ENCODE measurements at places on chromosomes 3 and 15.

DNA sequence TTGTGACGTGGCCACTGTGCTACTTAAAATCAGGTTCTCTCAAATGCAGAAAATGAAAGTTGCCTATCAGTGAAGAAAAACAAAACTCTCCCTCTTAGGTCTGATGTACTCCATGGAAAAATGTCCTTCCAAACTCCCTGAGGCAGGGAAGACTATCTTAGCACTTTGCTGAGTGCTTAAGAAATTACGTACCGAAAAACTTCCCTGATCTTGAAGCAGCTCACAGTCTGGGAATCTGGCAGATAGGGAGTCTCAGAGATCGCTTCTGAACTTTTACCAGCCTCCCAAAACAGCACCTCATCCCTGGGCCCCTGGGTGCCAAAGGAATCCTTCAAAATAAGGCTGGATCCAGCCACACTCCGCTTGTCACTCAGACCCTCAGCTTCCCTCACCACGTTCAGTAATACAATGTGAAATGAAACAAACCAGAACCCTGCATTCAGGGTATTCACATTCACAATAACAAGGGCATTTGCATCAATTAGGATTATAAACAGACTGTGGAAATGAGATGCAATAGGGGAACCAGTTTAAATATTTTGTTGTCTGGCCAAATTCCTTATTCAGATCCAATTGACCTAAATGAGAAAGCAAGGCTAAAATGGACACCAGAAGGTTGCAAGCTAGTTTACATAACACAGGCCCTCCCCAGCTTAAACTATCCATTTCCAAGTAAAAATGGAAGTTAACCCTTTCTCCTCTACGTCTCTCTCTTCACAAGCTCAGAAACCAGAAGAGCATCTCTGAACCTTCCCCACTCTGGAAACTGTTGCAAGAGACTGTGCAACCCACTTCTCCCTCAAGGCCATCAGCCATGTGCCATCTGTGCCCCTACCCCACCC lies 20.9 kb downstream of the OSBPL10 start:
- DNase-seq, result no peak

DNA sequence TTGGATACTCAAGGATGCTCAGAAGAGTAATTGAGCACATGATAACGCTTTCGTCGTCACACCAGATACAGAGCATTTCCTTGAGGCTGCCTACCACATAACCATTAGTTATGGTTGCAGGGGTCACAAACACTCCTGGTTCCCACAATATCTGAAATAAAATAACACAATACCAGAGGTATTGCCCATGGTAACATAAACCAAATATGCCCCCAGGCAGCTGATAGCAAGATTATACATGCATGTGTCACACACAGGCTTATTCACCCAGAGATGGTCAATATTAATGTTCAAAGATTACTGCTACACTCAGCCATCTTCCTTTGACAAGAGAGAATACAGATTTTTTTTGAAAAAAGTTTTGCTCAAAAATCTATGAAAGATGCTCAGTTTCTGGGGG lies 7.3 kb downstream of the RPL39L start:
- DNase-seq, result no peak

- no peak for DNase-seq
Measured at GRCh38 chr15:68802373-68802772, 18.3 kb downstream of the ANP32A start.

DNA sequence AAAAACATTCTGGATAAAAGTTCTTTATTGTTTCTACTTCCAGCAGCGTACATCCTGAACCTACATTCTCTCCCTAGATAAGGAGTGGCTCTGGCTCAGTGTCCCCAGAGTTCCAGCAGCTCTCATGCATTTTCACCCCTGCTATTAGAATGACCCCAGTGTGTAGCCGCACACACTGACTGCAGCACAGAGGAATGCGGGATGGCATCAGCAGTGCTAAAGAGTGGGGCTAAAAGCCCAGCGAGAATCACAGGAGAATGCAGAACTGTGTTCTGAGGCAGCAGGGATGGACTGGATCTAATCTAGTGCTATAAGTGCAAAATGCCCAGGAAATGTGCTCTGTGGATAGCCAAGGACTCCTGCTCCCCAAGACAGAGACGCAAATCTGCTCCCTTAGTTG lies 66.4 kb upstream of the TJP1 start:
- no peak for DNase-seq

DNA sequence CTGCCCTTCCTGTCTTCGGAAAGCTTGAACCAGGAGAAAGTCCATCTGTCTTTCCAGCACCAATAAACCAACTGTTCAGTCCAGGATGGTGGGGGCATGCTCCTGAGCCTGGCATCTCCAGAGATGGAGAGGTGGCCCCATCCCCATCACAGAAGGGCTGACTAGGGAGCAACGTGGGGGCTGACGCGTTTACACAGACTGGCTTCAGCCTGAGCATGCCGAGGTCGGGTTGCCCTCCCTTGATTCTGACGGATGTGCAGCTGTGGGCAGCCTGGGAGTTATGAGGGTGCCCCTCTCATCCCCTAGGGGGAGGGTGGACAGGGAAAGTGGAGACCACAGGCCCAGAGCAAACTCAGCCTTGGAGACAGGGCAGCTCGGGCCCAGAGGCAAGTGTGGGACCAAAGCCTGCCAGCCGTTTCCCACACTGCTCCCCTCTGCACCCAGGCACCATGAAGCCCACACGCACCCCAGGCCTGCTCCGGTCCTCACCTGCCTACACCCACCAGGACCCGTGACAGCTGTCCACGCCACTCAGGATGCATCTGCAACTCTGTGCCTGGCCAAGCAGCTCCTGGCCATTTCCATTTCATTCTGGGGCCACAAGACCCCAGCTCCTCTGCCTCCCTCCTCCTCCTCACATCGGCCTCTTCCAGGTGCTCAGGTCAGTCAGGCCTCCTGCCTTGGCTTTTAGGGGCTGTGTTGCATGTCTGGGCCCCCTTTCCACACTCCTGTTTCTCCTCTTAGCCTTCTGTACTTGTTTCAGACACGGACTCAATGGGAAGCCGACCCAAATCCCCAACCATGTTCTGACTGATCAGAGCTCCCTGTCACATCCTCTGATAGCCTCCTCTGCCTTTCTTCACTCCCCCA lies 48.2 kb upstream of the SLC41A3 start:
- DNase-seq, result no peak

- no peak for DNase-seq
Measured at GRCh38 chr3:133452641-133453319, 52.9 kb downstream of the BFSP2 start.

- no peak for DNase-seq
Measured at GRCh38 chr15:26443321-26443720, 329.5 kb downstream of the GABRB3 start.

DNA sequence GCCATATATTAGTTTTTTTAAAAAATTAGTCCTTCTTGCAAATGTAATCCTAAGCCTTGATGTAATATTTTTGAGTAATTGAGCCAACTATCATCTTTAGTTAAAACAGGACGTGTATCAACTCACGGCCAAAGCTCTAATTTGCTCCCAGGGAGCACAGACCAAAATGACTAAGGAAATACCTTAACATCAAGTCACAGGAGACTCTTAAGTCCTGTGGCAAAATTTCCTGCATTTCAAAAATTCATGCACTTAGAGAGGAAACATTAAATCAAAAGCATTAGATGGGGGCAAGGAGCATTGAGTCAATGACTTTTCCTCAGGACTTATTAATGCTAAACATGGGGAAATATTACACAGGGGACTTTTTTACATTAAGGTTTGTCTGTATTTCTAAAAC lies 276.0 kb downstream of the MFSD1 start:
- DNase-seq, result no peak

GRCh38 chr15:92178911-92179310 lies 214.8 kb upstream of the ST8SIA2 start:
- DNase-seq, result no peak

All from stimulated activated CD4-positive, alpha-beta T cell treated with anti-CD3 and anti-CD28 coated beads, Interleukin-1b, Interleukin-23, amount 100 ng/mL, for 4 hours (primary cell).